ENCODE measurements at places on chromosomes 6 and 20.
A peak's percentile ranks its signal among the peaks of the same experiment; 100 is the strongest.

GRCh38 chr20:16475225-16475624, 98.0 kb downstream of the KIF16B start:
- DNase-seq = no peak

DNA sequence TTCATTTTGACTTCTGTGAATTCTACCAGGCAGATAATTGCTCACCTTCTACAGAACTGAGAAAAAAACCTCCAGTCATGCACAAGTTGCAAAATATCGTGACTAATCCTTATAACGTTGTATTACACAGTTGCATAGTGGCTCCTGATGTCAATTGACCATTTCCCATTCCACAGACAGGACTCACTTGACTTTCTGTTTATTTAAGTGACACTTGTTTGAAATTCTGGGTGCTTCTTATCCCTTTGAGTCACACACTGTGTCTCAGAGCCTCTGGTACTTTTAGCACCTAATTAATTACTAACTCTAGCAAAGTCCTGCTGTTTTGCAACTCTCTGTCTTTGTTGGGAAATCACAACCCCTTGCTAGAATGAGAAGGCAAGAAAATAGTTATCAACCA, 16.2 kb upstream of the RSPO3 start:
- DNase-seq = no peak

DNA sequence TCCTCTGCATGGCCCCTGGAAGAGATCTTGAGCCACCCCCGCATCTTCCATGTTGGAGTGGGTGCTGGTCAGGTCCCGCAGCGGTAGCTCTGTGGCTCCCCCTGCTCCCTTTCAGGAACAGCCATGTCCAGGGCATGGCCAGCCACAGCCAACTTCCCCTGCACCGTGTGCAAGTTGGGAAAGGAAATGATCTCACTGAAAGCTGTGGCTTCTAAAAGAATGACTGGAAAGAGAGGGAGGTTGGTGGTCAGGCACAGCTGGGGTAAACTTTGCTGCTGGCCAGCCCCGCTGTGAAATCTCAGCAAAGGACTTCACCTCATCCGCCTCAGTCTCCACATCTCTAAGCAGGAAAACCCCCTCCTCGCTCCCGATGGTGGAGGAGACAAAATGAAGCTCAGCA, 153.6 kb upstream of the CST7 start:
- DNase-seq = no peak

GRCh38 chr20:32894026-32894483, 35.3 kb downstream of the EFCAB8 start:
- DNase-seq = no peak

GRCh38 chr6:135546680-135547418, 49.3 kb upstream of the AHI1 start:
- no peak for DNase-seq

- DNase-seq = peak; percentile 29
These were observed 631 bp downstream of the PLCB1 start for GRCh38 chr20:8132484-8133309.

- no peak for DNase-seq
These were observed 21.1 kb downstream of the FOXA2 start for GRCh38 chr20:22563062-22563965.

DNA sequence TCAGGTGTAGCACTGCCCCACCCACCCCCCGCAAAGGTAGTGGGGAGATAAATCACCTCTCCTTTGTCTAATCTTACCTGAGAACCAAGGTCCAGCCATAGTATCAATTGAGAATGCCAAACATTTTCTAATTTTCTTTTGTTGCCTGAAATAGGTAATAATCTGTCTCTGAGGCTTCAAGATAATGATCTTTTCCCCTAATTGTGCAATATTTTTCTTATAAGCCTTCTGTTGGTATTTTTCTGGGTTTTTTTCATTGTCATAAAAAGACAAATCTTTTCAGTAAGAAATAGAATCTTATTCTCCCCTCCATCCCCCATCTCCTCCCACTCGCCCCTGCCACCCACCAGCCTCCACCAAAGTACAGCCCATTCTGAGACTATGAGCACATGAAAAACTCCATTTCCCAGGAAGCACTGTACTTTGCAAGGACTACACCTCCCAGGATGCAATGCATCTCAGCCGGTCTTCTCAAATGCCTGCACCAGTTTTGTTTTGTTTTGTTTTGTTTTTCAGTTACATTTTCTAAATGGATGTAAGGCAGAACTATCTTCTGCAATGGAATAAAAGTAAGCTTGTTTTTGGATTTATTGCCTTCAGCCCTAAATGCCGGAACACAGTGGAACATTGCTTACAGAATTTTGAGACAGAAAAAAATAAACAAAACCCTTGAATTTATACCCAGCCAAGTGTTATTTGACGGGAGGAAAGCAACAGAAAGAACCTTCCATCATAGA, 268.0 kb downstream of the TFAP2A start:
- DNase-seq = no peak

- DNase-seq = no peak
These were observed 185.1 kb upstream of the SULF2 start for GRCh38 chr20:47970282-47970903.

DNA sequence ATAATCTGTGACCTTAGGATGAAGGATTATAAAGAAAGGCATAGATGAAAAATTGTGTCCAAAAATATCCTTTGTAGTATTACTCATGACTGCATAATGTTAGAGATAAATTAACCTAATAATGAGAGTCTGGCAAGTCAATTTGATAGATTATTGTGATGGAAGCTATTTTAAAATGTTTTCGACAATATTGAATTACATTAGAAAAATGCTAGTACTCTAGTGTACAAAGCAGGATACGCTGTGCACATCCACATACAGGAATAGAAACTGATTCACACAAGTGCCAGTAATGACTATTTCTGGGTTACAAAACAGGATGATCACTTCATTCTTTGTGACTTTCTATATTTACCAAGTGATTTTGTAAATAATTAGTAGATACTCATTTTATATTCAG, 3.3 kb downstream of the SLC17A2 start:
- DNase-seq = no peak

DNA sequence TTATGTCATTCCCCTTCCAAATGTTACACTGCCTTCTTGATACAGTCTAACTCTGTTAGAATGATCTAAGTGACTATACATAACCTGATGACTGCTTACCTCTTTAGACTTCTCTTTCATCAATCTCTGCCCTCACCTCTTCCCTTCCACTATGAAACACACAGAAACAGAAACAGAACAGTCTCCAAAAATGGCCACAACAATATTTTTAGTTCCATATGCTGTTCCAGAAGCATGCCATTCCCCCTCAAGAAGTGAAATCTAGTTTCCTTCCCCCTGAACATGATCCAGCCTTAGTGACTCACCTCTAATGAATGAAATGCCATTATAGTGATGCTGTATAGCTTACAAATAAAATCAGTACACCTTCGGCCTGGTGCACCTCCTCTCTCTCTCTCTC, 229.3 kb upstream of the TENT5A start:
- no peak for DNase-seq

GRCh38 chr6:80548532-80548931, 442.1 kb downstream of the BCKDHB start:
- DNase-seq = no peak

GRCh38 chr20:55882910-55883309, 122.4 kb downstream of the CBLN4 start:
- no peak for DNase-seq

GRCh38 chr20:1472556-1473245, 6.1 kb upstream of the NSFL1C start:
- DNase-seq = no peak

- DNase-seq = no peak
These were observed 81.1 kb downstream of the IBTK start for GRCh38 chr6:82166493-82166892.

GRCh38 chr20:25750765-25751696, 54.4 kb upstream of the ZNF337 start:
- no peak for DNase-seq

GRCh38 chr6:11412011-11412424, 125.5 kb upstream of the TMEM170B start:
- DNase-seq = no peak

- DNase-seq = no peak
These were observed 274.8 kb upstream of the BTBD3 start for GRCh38 chr20:11642866-11643265.

DNA sequence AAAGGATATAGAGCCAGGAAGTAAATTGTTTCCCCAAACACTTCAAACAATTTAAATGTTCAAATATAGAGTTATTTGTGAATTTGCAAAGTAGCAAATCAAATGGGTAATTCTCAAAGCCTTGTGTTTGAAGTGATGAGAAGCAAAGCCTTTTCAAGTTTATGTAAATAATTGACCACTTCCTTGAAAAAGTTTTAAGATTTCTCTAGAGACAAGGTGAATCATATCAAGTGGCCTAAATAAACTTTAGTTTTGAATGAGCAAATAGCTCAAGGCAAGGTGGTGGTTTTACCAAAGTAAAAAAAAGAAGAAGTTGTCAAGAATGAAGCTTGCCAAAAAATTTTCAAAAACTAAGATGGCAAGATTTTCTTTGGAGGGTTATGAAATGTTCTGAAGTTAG, 42.6 kb upstream of the IFNGR1 start:
- DNase-seq = no peak

DNA sequence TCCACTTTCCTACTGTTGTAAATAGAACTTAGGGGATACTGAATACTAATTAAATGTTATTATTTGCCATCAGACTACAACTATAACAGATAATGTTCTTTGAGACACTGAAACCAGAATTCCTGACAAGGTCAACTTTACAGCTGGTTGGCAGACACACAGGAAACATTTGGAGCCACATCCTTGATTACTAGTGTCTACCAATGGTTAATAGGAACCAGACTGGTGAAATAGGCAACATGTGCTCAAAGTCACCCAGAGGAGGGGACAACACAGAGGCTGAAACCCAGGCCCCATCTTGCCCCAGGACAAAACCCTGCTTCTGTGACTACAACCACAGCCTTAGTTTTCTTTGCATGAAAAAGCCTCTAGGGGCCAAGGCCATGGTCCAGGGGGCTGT, 47.8 kb upstream of the NT5E start:
- DNase-seq = no peak

- DNase-seq = no peak
These were observed 78.5 kb upstream of the AHI1 start for GRCh38 chr6:135576055-135576454.

GRCh38 chr6:137472641-137473137, 21.5 kb downstream of the OLIG3 start:
- DNase-seq = no peak

DNA sequence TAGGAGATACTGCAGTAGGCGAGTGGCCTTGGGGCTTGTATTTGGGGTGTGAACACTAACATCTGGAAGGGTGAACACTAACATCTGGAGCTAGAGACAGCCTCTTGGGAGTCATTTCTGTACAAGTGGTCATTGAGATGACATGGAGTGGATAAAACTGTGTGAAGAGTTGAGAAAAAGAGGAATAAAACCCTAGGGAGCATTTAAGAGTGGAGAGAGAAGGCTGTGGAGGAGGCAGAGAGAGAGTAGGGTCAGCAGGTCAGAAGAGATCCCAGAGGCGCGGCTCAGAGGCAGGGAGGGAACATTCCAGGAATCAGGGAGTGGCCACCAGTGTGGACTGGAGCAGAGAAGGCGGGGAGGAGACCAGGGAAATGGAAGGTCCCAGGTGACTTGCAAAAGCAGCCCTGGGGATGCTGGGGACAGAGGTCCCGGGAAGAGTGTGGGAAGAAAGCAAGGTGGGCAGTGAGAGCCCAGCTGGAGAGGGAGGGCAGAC, 202.0 kb upstream of the RNF24 start:
- no peak for DNase-seq

- no peak for DNase-seq
These were observed 12.9 kb downstream of the ITCH start for GRCh38 chr20:34375977-34376430.

GRCh38 chr6:113846577-113846976, 10.6 kb upstream of the MARCKS start:
- DNase-seq = no peak

DNA sequence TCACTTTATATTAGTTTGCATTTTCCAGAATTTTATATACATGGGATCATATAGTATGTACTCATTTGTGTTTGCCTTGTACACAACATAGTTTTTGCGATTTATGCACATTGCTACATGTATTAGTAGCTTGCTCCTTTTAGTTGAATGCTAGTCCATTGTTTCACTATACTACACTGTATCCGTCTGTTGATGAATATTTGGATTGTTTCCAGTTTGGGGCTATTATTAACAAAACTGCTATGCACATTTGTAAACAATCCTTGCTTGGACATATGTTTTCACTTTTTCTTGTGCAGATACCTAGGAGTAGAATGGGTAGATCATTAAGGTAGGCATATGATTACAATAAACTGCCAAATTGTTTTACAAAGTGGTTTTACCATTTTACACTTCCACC, 3.9 kb upstream of the LRRC1 start:
- no peak for DNase-seq

- DNase-seq = no peak
These were observed 859.4 kb downstream of the MAFB start for GRCh38 chr20:39829661-39830060.

DNA sequence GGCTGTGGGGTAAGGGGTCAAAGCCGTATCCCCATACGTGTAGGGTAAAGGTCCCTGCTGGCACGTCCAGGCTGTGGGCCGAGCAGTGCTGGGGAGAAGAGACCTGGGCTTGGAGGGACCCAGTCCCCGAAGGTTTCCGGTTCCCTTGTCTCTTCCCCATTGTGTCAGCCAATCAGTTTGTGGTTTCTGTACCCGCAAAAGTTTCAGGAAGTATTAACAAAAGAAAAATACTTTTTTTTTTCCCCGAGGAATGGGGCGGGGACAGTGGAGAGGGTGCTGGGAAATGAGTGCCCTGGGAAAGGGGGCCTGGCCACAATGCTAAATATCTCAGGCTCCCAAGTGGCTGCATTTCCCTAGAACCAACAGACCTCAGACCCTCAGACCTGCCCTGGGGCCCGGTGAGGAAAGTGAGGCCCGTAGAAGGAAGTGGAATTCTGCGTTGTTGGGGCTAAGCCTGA, 15.2 kb upstream of the AMD1 start:
- no peak for DNase-seq

GRCh38 chr6:89010825-89011224, 47.4 kb upstream of the RNGTT start:
- no peak for DNase-seq

- DNase-seq = no peak
These were observed 318.9 kb downstream of the BTBD9 start for GRCh38 chr6:38320843-38321242.

DNA sequence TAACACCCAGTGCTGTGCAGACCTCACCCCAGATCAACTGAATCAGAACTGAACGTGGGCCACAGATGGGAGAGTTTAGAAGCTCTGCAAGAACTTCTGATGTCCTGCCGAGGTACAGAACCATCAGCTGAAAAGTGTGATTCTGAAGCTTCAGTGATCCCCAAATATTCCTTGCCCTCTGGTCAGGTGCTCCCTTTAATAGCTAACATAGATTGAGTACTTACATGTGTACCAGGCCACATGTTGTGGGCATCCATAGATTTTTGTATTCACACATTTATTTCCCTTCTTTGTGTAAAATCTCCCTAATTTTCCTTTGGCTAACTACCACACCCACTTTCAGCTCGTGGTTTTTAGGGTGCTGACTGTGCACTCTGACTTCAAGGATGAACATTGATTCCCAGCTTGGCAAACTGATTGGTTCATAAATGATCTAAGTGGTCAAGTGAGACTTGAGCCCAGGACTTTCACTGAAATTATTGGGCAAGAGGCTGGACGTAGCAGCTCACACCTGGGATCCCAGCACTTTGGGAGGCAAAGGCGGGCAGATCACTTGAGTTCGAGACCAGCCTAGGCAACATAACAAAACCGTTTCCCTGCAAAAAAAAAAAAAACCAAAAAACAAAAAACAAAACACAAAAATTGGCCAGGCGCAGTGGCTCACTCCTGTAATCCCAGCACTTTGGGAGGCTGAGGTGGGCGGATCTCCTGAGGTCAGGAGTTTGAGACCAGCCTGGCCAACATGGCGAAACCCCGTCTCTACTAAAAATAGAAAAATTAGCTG, 162.2 kb downstream of the BCAS1 start:
- DNase-seq = no peak

All from omental fat pad (tissue), 4 donors.